Stimulated activated CD8-positive, alpha-beta memory T cell treated with anti-CD3 and anti-CD28 coated beads, Interleukin-12 subunit alpha, Interleukin-12 subunit beta, amount 100 ng/mL, for 1 hour (primary cell): ENCODE measurements at places on chromosomes 4 and X.
A peak's percentile ranks its signal among the peaks of the same experiment; 100 is the strongest.

GRCh38 chr4:26785810-26786209, 74.8 kb upstream of the STIM2 start:
- no peak for DNase-seq

DNA sequence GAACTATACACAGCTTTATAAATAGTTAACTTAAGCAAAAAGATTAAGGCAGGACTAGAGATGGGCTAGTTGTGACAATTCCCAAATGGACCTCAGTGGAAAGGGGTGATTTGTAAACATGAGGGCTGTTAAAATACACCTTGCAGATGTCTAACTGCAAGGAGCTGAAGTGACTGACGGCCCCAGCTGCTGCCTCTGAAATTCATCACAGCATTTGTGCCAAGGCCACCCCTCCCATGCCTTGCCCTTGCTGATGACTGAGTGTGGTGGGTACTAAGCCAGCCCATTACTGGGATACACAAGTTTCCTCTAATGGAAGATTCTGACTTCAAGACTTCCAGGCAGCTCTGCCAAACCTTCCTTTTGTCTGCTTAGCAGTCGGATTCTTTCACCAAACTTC, 23.7 kb upstream of the EGFL6 start:
- no peak for DNase-seq

DNA sequence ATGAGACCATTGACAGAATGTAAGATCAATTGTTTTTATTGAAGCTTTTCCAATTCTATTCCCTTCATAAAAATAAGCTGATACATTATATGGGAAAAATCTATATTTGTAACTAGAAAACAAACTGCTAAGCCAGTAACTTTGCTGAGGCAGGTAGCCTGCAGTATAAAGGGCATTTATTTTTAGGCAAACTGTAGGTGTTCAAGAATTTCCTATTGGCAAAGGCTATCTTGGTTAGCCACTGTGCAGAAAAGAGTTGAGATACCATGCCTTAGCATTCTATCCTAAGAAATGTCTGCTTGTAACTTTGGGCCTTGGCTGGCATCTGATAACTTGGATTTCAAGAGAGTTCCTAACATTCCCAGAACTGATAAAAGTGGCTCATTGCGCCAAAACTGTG, 18.5 kb upstream of the PRRG1 start:
- DNase-seq = no peak

GRCh38 chrX:120797188-120797851, 78.3 kb downstream of the CT47B1 start:
- no peak for DNase-seq

DNA sequence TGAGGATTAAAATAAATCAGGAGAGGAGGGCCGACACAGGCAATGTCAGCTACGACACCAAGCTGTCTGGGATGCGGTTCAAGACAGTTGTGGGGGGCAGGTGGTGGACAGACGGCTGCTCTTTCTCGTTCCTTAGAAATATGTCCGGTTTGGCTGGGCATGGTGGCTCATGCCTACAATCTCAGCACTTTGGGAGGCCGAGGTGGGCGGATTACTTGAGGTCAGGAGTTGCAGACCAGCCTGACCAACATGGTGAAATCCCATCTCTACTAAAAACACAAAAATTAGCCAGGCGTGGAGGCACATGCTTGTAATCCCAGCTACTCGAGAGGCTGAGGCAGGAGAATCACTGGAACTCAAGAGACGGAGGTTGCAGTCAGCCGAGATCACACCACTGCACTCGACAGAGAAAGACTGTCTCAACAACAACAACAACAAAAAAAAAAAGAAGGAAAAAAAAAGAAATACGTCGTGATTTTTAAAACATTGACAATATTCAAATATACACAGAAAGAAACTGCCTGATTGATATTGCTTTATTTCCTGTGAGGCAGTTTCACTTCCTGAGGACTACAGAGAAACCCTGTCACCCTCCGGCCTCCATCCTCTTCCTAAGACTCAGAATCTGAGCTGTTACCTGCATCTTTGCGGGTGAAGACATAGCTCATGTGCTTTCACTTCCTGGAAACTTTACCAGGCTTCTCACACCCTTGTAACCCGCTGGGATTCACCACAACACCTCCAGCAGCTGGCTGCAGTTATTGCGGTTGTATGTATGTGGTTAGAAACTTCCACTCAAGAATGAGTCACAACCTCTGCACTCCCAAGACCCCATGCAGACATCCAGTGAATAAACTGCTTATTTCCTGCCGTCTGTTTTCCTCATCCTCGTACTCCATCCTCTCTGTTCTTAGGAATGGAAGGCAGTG, 63.8 kb upstream of the STS start:
- DNase-seq = peak; percentile 18

DNA sequence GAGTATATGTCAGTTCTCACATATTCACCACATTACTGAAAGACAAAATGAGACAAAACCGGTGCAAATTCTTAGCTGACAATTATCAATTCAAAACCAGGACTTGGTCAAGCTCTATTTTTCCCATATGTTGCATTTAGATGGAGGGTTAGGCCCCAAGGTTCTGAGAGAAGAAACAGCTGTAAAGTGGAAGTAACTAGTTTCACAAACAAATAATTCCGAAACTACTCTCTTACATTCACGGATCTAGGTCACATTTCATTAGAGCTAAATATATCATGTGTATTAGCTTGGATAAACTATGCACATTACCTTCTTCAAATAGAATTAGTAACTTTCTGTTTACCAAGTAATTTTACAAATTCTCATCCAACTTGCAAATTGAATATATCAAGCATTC, 3.7 kb upstream of the GABRA2 start:
- no peak for DNase-seq

DNA sequence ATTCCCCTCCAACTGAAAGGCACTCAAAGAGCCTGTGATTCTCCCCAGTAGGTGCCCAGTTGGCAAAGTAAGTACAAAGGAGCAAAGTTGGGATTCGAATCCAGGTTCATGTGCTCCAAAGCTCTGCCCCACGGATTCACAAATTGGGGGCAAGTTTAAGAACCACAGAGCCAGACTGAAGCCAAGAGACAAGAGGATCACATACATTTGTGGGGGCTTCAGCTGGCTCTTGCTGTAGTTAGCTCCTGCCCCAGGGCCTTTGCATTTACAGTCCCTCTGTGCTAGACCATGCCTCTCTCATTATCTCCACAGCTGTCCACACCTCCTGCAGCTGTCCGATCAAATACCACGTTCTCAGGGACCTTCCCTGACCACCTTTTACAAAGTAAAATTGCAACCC, 18.8 kb downstream of the PNMA6F start:
- no peak for DNase-seq

DNA sequence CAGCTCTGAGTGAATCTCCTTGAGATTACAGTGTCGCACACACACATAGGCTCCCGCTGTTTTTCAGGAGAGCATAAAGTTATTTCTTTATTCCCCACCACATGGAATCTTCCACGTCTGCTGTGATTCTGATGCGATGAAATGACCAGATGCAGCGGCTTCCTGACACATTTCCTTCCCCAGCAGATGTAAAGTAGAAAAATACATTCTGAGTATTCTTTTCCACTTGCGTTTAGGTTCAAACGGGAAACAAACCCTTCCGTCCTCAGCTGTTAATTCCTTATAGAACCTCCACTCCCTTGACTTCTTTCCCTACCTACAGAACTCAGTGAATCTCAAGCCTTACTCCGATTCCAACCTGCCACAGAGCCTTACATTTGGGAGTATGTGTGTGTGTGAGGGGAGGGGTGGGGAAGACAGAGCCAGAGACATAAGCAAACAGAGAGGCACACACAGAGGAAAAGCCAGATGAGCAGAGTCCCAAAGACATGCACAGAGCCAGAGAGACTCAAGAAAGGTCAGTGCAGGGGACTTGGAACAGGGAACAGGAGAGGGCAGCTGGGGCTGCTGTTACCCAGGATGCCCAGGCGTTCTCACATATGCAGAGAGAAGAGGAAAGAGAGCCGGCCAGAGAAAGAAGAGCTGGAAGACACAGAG, 47.3 kb downstream of the SETD7 start:
- DNase-seq = no peak
